ENCODE measurements at places on chromosomes 3 and 15.

- DNase-seq = no peak
Measured at GRCh38 chr3:71384837-71385716, 198.5 kb downstream of the FOXP1 start.

DNA sequence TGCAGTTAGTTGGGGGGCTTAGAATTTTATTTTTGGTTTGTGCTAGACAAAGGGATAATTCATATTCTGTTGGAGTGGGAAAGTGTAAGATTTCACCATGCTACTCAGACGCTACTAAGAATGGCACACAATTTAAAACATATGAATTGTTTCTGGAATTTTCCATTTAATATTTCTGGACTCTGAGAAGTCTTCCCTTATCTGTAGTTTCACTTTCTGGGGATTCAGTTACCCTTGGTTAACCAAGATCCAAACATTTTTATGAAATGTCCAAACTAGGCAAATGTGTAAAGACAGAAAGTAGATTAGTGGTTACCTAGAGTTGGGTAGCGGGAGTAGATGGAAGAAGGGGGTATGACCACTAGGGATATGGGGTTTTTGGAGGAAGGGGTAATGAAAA, 53.1 kb downstream of the TCF12 start:
- no peak for DNase-seq

GRCh38 chr3:12415014-12415680, 69.1 kb upstream of the TSEN2 start:
- no peak for DNase-seq

DNA sequence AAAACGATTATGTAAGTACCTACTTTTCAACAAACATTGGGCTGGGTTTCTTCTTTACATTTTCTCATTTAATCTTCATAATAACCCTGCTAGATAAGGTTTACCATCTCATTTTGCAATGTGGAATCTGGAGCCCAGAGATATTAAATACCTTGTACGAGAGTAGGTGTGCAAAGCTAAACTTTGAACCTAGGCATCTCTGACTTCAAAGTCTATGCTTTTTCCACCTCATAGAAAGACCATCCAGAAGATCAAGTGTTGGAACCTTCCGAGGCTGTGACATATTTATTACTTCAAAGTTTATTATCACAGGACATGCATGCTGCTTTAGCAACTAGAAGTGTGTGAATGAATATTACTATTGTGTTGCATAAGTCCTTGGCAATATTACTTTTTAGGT, 497.2 kb upstream of the TPRG1 start:
- no peak for DNase-seq

GRCh38 chr3:144241404-144241803, 269.8 kb downstream of the DIPK2A start:
- no peak for DNase-seq

GRCh38 chr3:196440696-196441095, 8.5 kb upstream of the UBXN7 start:
- DNase-seq = no peak

- no peak for DNase-seq
Measured at GRCh38 chr3:54042259-54042823, 80.0 kb upstream of the CACNA2D3 start.

GRCh38 chr15:45129651-45130129, at the start of the genes DUOX1 and DUOXA1:
TSS of gene DUOX1 (plus strand) at chr15:45129994. CDS start at chr15:45131967, 1,973 bp downstream.
TSS of gene DUOXA1 (minus strand) at chr15:45129879. CDS start at chr15:45123014, 6,865 bp downstream.
- DNase-seq = no peak

DNA sequence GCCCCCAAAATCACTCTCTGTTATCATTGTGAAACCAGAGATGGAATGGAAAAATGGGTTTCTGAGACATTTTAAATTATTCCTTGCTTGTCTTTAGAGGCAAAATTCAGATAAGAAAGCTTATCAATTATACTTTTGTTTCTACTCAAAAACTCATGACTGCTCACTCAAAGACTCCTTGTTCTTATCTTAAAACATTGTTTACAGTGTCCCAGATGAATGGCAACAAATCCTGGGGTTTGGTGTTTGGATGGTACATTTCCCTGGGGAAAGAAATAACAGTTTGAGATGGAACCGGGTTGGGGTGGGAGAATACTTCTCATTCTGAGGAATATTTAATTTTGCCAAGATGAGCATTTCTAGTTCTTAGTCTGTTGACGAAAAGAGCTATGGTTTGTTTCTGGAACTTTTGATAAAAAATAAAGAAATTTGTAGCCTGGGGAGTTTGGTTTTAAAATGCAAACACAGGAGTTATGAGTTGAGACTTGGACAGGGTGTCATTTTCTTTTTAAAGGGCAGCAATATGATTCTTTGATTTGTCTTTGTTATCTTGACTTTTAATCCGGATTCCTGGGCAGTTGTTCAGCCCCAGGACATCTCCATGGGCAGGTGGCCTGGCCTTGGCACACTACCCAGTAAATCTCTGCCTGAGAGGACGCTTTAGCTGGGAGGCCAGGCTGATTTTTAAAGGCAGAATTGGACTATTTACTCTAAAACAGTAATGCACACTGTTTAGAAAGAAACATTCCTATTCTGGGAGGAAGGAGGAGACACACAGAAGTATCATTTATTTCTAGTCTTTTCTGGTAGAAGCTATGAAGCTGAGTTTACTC, 32.4 kb downstream of the BTD start:
- DNase-seq = no peak

GRCh38 chr15:63494408-63494807, 10.0 kb upstream of the USP3 start:
- no peak for DNase-seq

DNA sequence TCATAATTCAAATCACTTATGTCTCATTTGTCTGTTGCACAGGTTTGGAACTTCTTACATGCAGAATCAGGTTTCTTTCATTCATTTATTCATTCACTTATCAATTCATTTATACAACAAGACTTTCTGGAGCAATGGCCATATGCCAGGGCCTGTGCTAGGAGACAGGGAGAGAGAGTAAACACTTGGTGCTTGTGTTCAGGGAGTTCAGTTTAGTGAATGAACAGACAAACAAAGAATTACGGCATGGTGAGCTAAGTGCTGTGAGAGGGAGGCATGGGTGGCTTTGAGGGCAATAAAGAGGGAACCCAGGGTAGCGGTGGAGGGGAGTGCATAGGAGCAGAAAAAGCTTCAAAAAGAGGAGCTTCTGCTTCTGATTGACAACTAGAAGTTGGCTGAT, 8.5 kb upstream of the IREB2 start:
- no peak for DNase-seq

DNA sequence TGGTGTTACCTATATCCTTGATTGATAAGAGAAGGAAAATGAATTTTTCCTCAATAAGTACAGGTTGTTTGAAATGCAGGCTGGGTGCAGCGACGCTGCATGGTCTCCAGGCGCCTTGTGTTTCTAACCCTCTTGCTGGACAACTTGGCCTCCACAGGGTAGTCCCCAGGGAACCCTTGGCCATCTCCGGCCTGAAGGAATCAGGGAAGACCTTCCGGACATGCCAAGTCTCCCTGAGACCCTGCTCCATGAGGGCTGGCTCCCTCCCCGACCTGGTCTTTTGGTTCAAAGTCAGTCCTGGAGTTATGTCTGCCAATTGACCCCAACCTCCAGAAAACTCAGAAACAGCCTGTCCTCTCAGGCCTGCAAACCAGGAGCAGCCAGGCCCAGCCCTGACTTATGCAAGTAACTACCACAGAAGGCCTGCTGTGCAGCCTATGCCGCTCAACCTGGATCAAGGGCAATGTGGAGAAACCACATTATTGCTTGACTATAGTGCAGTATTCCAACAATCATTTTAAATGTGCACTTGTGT, 98.3 kb downstream of the LIPC start:
- DNase-seq = no peak

DNA sequence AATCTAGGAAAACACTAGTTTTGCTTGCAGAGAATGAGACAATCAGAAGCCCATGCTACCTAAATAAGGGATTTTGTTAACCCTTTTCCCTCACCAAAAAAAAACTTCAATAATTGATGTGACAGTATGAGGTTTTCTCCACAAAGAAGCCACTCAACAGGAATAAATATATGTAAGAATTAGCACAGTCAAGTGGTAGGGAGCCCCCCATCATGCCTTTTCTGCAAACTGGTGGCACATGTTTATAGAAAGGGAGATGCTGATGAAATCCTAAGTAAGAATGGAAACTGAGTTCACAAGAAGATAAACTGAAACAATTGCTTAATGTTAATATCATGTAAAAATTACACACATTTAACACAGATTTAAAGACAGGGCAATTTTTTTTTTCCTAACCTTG, 51.0 kb downstream of the PHC3 start:
- DNase-seq = no peak

DNA sequence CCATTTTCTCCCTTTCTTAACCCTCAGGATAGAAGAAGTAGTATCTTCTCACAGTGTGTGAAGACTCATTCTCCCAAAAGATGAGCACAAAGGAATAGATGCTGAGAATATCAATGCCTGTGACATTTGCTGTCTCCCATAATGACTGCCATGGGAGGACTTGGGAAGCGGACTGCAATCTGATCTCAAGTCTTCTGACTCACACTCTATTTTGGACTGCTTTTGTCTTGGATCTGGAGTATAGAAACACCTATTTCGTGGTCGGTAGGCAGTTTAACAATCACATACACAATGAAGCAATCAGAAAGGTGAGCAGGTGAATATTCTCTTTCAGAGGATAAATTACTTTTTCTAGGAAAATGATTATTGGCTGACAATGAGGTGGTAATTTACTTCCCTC, 852.0 kb downstream of the FHIT start:
- DNase-seq = no peak

GRCh38 chr15:98964466-98965133, 43.0 kb downstream of the PGPEP1L start:
- no peak for DNase-seq

DNA sequence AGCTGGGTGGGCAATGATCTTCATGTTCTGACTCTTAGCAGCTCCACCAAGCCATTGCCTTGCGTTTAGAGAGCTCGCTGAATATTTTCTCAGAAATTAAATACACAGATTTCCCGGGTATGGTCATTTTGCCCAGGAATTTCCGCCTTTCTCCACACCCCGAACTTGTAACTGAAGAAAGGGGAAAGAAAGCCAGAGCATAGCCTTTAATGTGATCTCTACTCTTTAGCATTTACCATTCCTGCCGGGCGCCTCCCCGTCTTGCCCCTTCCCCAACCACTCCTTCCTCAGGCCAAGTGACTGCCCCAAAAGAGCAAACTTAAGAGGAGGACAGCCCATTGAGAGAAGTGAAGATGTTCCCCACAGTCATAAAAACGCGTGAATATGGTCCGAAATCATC, 53.1 kb downstream of the LMCD1 start:
- no peak for DNase-seq

GRCh38 chr3:89682556-89682955, 575.1 kb downstream of the EPHA3 start:
- no peak for DNase-seq

DNA sequence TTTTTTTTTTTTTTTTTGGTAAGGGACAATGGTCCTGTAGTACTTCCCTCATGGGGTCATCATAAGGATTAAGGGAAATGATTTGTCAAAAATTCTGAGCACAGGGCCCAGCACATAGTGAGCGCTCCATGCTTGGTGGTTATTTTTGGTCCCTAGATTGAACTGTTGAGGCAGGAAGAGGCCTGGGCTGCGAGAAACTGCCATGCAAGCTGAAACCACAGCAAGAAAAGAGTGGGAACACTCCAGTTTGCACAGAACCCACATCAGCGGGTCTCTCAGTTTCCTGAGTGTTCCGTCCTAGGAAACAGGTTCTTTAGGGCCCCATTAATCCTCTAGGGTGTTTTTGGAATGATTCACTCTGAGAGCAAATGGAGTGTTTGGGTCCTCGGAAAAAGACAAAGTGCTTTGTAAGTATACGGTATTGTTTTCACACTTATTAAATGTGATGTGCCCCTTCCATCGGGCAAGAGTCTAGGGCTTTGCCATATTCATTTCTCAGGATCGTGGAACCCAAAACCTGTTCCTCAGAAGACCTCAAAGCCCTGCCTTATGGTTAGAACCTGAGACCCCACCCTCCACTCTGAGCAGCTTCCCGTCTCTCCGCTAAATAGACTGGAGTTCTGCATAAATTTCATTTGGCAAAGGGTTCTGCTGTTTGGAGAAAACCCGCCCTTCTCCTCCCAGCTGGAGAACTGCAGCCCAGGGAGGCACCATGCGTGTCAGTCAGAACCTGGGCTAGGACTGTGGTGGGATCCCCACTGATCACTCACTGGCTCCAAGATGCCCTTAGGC, 60.4 kb downstream of the SPSB4 start:
- DNase-seq = no peak

DNA sequence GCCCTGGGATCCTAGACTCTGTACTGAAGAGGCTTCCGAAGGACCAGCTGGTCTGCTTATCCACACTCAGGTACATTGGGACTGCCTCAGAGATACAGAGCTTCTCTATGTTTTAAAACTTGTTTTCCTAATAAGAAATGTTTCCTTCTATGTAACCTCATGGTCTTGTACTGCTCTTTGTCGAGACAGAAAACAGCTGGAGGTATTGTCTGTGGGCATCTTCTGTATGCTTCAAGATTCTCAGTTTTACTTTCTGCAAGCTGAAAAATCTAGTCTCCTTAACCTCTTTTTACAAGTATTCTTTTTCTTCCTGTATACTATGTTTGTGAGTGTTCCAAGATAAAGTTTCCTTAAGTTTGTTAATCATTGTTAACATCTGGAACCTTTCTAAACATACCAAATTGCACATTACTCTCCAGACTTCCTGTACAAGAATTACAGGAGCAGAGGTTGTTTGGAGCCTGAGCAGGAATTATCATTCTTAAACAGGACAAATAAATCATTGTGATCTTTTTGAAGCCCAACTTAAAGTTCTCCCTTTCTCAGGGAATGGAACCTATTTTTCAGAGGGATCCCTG, 358.3 kb upstream of the CFAP20DC start:
- DNase-seq = no peak

DNA sequence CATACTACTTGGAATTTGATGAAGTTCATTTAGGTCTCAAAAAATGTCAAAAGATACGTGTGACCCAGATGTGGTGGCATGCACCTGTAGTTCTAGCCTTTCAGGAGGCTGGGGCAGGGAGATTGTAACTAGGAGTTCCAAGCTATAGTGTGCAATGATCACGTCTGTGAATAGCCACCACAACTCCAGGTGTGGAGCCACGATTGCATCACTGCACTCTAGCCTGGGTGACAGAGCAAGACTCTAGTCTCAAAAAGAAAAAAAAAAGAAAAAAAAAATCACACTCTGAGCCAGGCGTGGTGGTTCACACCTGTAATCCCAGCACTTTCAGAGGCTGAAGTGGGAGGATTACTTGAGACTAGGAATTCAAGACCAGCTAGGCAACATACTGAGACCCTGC, 14.2 kb downstream of the MAP4 start:
- no peak for DNase-seq
